ENCODE measurements at places on chromosomes 7 and 10.

DNA sequence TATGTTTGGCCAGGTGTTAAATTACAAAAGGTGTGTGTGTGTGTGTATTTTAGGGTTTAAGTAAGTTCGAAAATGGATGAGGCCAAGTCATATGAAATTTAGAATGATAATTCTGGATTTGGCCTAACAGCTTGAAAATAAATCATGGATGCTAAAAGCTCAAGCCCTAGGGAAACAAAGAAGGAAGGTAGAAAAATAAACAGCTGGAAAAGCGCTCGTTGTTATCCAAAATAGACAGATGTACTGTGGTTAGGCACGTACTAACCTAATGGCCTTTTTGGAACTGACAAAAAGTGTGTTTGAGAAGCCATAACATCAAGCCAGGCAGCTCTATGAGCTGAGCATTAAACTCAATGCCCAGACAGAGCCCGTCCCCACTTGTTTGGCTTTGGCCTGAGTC lies 17.5 kb upstream of the PALS2 start:
- peaks cover 3% of the 10 kb centered on the region for H3K4me1 ChIP-seq
- no peak overlapping the region for H3K4me3 ChIP-seq
- peaks cover 31% of the 10 kb centered on the region for H3K27me3 ChIP-seq
- DNase-seq, result no peak
- no peak overlapping the region for H3K27ac ChIP-seq

- peak overlapping the region; percentile 79 for H3K27ac ChIP-seq
- peaks cover 11% of the 10 kb centered on the region for H3K36me3 ChIP-seq
- DNase-seq, result peak; percentile 59
- peaks cover 33% of the 10 kb centered on the region for H3K27me3 ChIP-seq
These were observed 1.6 kb downstream of the SFMBT2 start for GRCh38 chr10:7409045-7409731.

GRCh38 chr7:12031638-12032037 lies 179.5 kb upstream of the TMEM106B start:
- H3K27ac ChIP-seq, result no peak overlapping the region
- H3K36me3 ChIP-seq, result no peaks in the 10 kb centered on the region
- H3K27me3 ChIP-seq, result peaks cover 3% of the 10 kb centered on the region
- H3K4me3 ChIP-seq, result no peak overlapping the region

DNA sequence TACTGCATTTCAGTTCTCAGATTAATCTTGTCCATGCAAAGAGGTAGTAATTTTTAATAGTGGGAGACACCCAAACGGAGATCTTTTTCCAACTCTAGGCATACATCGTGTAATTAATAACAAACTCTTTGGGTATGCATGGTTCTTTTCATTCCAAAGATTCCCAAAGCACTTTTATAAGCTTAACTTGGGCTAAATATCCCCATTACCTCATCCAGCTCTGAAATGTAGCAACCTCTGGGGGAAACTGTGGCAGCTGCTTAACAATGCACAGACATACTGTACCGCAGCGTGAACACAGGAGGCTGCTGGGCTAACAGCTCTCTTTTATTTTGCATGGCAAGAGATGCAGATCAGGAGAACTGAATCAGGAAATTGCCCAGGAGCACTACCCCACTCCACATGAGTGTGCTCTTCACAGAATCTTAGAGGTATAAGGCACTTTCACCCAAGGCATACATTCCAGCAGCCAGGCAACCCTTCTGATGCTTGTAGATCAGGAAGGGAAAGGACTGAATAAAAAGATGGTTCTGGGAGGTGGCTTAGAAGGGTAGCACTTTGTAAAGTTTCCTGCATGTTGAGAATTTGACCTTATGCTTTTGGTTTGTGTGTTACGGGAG lies 114.4 kb upstream of the GLI3 start:
- H3K4me1 ChIP-seq, result no peaks in the 10 kb centered on the region
- no peaks in the 10 kb centered on the region for H3K27me3 ChIP-seq
- H3K36me3 ChIP-seq, result no peaks in the 10 kb centered on the region
- no peak overlapping the region for H3K4me3 ChIP-seq
- DNase-seq, result no peak

GRCh38 chr10:72852508-72852907 lies 41.0 kb upstream of the OIT3 start:
- no peak overlapping the region for H3K27ac ChIP-seq
- no peaks in the 10 kb centered on the region for H3K27me3 ChIP-seq
- H3K36me3 ChIP-seq, result no peaks in the 10 kb centered on the region
- H3K4me1 ChIP-seq, result no peaks in the 10 kb centered on the region

DNA sequence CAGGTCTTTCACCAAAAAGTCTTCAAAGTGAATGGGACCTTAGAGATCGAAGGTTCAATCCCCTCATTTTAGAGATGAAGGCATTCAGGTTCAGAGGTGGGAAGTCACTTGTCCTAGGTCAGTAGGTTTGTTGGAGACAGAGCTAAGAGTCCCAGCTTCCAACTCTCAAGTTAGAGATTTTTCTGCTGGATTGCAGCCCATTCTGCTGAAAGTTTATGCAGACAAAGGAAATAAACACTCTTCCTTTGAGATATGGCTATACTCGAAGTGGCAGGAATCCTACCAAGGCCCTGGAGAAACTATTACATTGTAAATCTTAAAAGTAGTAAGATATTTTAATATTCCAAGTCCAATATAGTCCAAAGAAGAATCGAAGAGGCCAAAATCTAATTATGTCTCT lies 64.4 kb downstream of the LYZL1 start:
- no peaks in the 10 kb centered on the region for H3K4me1 ChIP-seq
- H3K27ac ChIP-seq, result no peak overlapping the region
- peaks cover 14% of the 10 kb centered on the region for H3K27me3 ChIP-seq
- no peaks in the 10 kb centered on the region for H3K36me3 ChIP-seq

GRCh38 chr7:13279854-13280435 lies 592.5 kb downstream of the ARL4A start:
- H3K4me1 ChIP-seq, result no peaks in the 10 kb centered on the region
- no peak overlapping the region for H3K4me3 ChIP-seq
- H3K27ac ChIP-seq, result no peak overlapping the region
- no peak for DNase-seq

DNA sequence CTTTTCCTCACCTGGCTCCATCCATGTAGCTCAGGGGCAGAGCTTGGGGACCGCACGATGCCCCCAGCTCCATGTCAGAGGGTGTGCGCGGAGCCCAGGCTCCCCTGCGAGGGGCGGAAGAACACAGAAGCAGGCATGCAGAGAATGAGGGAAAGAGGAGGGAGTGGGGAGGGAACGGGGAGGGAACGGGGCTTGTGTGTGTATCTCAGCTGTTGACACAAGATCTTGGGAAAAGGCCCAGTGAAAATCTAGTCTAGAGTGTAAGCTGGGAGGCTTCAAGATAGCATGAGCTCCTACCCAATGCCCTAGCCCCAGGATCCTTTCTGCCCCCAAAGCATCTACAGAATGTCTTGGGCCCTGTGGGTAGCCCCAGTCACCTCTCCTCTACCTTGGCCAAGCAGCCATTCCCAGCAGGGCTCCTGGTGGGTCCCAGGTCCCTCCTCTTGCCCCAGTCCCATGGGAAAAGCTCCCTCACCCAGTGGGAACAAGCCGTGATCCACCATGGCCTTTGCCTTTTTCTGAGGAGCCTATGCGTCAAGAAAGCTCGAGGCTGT lies 25.1 kb upstream of the NDST2 start:
- no peaks in the 10 kb centered on the region for H3K4me1 ChIP-seq
- peaks cover 41% of the 10 kb centered on the region for H3K36me3 ChIP-seq
- no peaks in the 10 kb centered on the region for H3K27me3 ChIP-seq
- H3K27ac ChIP-seq, result no peak overlapping the region
- H3K4me3 ChIP-seq, result no peak overlapping the region

GRCh38 chr10:101495324-101495925 lies 92.6 kb downstream of the POLL start:
- no peak overlapping the region for H3K27ac ChIP-seq
- no peaks in the 10 kb centered on the region for H3K27me3 ChIP-seq
- no peak for DNase-seq
- no peaks in the 10 kb centered on the region for H3K36me3 ChIP-seq
- no peak overlapping the region for H3K4me3 ChIP-seq
- no peaks in the 10 kb centered on the region for H3K4me1 ChIP-seq

DNA sequence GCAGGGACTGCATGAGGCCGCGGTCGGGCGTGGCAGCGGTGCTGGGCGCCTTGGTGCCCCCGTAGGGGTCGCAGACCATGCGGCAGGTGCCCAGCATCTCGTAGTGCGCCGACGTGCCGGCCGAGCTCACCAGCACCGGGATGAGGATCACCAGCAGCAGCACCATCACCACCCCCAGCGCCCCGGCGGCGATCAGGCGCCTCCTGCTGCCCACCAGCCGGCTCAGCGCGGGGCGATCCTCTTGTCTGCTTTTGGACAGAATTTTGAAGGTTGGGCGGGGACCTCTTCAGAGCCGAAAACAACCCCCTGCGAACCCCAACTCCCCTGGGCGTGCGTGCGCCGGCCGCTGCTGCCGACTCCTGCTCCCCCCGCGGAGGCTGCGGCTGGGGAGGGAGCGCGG lies 779 bp downstream of the C1QL3 start:
- peaks cover 42% of the 10 kb centered on the region for H3K27me3 ChIP-seq
- peak; percentile 13 for DNase-seq
- H3K4me3 ChIP-seq, result peak overlapping the region; percentile 38
- no peaks in the 10 kb centered on the region for H3K36me3 ChIP-seq
- H3K4me1 ChIP-seq, result peaks cover 2% of the 10 kb centered on the region

GRCh38 chr10:25294032-25294926 lies 119.5 kb downstream of the GPR158 start:
- H3K4me3 ChIP-seq, result no peak overlapping the region
- H3K27ac ChIP-seq, result no peak overlapping the region
- H3K36me3 ChIP-seq, result no peaks in the 10 kb centered on the region
- DNase-seq, result no peak

GRCh38 chr10:48764486-48764885 lies 79.8 kb downstream of the WDFY4 start:
- no peak overlapping the region for H3K4me3 ChIP-seq
- no peak overlapping the region for H3K27ac ChIP-seq
- no peaks in the 10 kb centered on the region for H3K4me1 ChIP-seq
- H3K36me3 ChIP-seq, result no peaks in the 10 kb centered on the region

DNA sequence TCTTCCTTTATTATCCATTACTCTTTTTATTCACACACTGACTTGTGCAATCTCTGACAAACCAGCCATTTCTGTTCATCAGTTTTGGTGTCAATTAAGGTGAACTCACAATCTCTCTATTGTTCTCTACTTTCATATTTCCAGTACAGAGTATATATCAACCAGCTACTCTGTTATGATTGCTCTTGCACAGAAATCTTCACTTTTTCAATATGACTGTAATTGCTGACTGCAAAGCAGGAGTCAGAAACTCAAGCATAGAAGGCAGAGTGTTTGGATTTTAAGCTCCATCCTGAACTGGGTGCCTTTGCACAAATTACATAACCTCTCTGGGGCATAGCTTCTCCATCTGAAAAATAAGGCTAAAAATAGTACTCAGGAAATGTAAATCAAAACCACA lies 1042.0 kb downstream of the GRM8 start:
- no peak overlapping the region for H3K4me3 ChIP-seq
- no peaks in the 10 kb centered on the region for H3K36me3 ChIP-seq
- no peaks in the 10 kb centered on the region for H3K4me1 ChIP-seq
- DNase-seq, result no peak

DNA sequence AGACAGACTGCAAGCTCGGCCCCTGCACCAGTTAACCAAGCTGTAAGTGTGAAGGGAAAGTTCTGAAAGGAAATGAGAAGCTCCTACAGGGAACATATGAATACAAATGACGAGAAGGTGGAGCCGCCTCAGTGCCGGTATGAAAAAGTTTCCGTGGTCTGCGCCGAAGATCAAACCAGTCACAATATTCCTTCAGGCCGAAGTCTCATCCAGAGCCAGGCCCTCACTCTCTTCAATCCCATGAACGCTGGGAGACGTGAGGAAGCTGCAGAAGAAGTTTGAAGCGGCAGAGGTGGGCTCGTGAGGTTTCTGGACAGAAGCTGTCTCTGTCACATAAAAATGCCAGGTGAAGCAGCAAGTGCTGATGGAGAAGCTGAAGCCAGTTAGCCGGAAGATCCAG lies 71.9 kb downstream of the CFAP46 start:
- DNase-seq, result no peak
- no peak overlapping the region for H3K27ac ChIP-seq
- peaks cover 2% of the 10 kb centered on the region for H3K27me3 ChIP-seq
- H3K4me1 ChIP-seq, result no peaks in the 10 kb centered on the region
- no peak overlapping the region for H3K4me3 ChIP-seq

GRCh38 chr10:37520488-37520887 lies 336.9 kb downstream of the ZNF248 start:
- H3K27ac ChIP-seq, result no peak overlapping the region
- DNase-seq, result no peak
- no peak overlapping the region for H3K4me3 ChIP-seq
- H3K27me3 ChIP-seq, result no peaks in the 10 kb centered on the region

DNA sequence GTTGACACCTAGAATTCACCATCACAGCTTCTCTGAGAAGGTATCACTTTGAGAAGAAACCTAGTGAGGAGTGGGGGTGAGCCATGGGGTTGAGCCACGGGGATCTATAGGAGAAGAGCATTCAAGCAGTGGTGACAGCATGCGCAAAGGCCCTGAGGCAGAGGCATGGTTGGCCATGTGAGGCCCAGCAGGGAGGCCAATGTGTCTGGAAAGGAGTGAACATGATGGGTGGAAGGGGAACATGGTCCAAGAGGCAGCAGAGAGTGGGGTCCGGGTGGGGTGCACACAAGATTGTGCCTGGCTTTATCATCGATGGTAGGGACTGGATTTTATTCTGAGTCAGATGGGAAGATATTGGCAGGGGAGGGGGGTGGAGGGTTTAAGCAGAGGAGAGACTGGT lies 36.0 kb upstream of the LEP start:
- DNase-seq, result no peak
- peaks cover 6% of the 10 kb centered on the region for H3K4me1 ChIP-seq
- peaks cover 36% of the 10 kb centered on the region for H3K27me3 ChIP-seq
- H3K27ac ChIP-seq, result no peak overlapping the region

- no peak for DNase-seq
- H3K27ac ChIP-seq, result no peak overlapping the region
- no peaks in the 10 kb centered on the region for H3K36me3 ChIP-seq
- no peaks in the 10 kb centered on the region for H3K4me1 ChIP-seq
- peaks cover 9% of the 10 kb centered on the region for H3K27me3 ChIP-seq
- H3K4me3 ChIP-seq, result no peak overlapping the region
These were observed 21.8 kb upstream of the PIP4K2A start for GRCh38 chr10:22736134-22736533.
